ENCODE measurements at places on chromosomes 1 and 21.
A peak's percentile ranks its signal among the peaks of the same experiment; 100 is the strongest.

GRCh38 chr1:90593312-90593711 lies 123.8 kb downstream of the BARHL2 start:
- DNase-seq: no peak

GRCh38 chr1:156064615-156065014 lies 3.7 kb downstream of the RAB25 start:
- no peak for DNase-seq

GRCh38 chr1:97864615-97865014 lies 56.2 kb downstream of the DPYD start:
- no peak for DNase-seq

DNA sequence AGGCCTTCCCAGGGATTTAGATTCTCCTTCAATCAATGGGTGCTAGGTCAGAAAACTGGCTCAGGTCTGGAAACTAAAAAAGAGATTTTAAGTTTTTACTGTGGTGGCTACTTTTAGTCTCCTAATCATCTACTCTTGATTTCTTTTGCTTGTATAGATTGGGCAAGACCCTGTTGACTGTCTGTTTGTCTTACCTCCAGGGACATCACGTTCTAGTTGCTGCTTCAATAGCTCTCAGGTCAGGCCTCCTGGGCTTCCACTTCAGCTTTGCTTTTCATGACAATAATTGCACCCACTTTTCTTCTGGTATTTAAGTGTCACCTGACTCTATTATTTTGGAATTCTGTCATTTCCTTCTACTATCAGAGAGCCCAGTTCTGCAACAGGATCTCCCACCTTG lies 28.5 kb upstream of the CREG1 start:
- DNase-seq: no peak

- DNase-seq: no peak
These were observed 34.2 kb downstream of the TNFRSF8 start for GRCh38 chr1:12097321-12097720.

DNA sequence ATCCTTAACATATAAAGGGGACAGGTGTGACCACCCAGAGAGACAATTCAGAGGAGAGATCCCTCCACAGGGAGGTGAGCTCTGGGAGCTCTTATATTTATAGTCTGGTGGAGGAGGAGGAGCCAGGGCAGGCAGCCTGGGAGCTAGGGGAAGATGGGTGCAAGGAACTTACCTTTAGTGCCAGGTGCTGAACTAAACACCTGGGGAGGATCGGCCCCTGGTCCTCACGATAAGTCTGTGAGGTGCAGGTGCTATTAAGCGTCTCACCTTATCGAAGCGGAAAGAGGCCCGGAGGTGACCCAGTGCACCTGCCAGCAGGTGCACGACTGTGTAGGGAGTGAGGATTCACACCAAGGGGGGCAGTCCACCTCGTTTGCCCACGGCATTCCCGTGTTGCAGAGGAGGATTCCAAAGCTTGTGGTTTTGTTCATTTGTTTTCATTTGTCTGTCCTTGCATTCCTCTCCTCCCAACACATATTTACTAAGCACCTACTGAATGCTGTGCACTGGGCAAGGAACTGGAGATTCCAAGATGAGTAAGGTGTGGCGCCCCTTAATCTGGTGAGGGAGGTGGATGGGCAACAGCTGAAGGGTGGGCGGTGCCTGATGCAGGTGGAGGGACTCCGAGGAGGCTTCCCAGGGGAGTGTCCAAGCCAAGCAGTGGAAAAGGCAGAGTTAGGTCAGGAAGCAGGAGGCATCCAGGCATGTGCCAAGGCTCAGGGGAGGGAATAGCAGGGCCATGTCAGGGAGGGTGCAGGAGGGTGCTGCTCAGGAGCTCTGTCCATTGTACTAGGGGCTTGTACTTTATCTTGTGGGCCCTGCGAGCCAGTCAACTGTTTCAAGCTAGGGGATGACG lies 11.5 kb downstream of the ARHGEF10L start:
- DNase-seq: no peak

DNA sequence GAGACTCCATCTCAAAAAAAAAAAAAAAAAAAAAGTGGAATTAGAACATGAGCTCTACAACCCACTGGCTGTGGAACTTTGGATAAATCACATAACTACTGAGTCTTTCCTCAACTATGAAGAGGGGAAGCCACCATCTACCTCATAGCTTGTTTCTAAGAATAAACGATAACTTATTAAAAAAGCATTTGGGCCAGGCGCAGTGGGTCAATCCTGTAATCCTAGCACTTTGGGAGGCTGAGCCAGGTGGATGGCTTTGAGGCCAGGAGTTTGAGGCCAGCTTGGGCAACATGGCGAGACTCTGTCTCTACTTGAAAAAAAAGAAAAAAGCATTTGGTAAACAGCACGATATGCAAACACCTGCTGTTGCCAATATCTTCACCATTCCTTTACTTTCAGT lies 31.8 kb upstream of the MEF2D start:
- DNase-seq: no peak

- DNase-seq: no peak
These were observed 31.9 kb downstream of the SYDE2 start for GRCh38 chr1:85168884-85169283.

DNA sequence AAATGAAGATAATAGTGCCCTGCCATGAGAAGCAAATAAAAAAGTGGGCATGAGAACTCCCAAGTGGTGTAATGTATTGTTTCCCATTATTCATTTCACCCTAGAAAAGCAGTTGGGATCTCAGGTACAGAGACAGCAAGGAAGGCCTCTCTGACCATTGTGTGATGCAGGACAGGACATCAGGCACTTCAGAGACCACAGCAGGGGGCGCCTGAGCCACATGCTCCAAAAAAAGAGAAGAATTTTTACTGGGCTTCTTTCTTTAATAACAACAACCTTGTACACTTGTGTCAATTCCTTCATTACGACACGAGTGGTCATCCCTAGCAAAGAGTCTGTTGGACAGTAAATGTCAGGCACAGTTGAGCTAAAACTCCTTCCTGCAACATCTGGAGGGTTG lies 533.3 kb downstream of the OMA1 start:
- no peak for DNase-seq

DNA sequence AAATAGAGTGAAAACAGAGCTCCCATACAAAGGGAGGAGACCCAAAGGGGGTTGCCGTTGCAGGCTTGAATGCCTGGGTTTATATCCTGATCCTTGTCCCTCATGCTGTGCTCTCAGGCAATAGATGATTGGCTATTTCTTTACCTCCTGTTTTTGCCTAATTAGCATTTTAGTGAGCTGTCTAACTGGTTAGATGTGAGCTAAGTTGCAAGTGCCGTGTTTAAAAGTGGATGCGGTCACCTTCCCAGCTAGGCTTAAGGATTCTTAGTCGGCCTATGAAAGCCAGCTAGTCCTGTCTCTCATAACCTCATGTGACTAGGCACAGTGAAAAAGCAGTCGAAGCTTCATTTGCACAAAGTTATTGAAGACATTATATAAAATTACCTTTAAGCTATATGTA lies 356.7 kb upstream of the TMPRSS15 start:
- DNase-seq: no peak

- no peak for DNase-seq
These were observed 57.5 kb downstream of the GLIS1 start for GRCh38 chr1:53681351-53681976.

- DNase-seq: no peak
These were observed 135.6 kb downstream of the DUSP10 start for GRCh38 chr1:221606256-221606655.

DNA sequence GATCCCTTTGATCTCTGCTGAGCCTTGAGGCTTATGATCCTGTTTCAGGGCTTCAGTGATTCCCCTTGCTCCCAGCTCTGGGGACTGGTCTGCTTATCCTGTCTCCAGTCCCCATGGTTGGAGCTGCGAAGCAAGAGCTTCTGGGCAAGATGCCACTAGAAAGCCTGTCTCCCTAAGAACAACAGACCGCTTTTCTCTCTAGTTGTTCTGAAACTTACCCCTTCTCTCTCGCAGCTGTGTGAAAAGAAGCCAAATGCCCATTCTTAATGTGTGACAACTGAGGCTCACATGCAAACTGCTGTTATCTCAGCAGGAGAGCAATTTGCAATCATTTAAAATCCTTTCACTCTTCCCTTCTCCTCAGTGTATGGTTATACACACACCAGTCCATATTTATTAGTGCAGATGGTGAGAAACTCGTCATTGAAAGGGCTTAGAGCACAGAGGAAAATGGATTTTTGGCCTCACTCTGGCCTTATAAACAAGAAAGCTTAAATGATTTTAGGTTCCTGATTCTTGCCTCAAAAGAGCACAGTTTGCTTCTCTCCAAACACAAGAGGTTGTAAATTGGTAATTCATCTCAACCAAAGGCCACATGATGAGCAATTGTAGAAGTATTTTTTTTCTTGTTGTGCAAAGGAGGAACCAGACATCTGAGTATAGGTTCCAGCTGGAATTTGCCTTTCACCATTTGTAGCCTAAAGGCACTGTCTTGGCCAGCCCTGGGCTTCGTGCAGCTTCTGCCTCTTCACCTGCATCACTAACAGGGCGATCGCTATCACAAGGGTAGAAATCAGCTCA lies 179.2 kb upstream of the LMO4 start:
- DNase-seq: no peak

GRCh38 chr1:48082271-48082962 lies 85.2 kb upstream of the TRABD2B start:
- no peak for DNase-seq

DNA sequence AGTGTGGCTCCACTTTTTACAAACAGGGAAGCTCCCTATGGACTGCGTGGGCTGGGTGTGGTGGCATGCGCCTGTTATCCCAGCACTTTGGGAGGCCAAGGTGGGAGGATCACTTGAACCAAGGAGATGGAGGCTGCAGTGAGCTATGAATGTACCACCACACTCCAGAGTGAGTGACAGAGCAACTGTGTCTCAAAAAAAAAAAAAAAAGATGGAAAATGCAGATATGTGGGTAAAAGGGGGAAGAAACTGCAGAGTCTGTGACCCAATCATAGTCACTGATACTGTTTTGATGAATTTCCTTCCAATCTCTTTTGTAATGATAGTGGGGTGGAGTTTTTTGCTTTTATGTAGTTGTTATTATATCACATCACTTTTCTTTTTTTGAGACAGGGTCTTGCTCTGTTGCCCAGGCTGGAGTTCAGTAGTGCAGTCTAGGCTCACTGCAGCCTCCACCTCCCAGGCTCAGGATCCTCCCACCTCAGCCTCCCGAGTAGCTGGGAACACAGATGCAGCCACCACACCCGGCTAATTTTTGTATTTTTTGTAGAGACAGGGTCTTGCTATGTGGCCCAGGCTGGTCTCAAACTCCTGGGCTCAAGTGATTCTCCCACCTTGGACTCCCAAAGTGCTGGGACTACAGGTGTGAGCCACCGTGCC lies 8.7 kb upstream of the TRAPPC10 start:
- no peak for DNase-seq

DNA sequence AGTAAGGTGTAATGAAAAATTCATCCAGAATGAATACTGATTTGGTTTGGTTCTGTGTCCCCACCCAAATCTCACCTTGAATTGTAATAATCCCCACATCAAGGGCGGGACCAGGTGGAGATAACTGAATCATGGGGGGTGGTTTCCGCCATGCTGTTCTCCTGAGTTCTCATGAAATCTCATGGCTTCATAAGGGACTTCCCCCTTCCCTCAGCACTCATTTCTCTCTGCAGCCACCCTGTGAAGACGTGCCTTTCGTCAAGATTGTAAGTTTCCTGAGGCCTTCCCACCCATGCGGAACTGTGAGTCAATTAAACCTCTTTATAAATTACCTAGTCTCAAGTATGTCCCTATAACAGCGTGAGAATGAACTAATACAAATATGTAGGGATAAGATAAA lies 5.5 kb upstream of the SYNJ1 start:
- DNase-seq: no peak

GRCh38 chr1:178262120-178262500 lies 168.2 kb downstream of the RASAL2 start:
- no peak for DNase-seq

DNA sequence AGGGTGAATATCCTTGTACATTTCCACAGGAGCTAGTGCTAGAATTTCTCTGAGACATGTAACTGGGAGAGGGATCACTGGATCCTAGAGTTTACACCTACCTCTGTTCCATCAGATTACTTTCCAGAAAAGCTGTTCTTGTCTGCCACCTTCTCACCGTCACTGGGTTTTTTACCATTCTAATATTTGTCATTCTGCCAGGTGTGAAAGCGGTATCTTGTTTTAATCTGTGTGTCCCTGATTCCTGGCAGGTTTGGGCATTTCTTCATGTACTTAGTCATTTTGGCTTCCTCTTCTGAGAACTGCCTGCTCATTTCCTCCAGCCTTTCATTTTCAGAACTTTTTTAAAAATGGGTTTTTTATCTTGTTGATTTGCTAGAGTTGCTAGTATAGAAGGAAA lies 5.1 kb downstream of the PMF1 start:
- peak; percentile 57 for DNase-seq

DNA sequence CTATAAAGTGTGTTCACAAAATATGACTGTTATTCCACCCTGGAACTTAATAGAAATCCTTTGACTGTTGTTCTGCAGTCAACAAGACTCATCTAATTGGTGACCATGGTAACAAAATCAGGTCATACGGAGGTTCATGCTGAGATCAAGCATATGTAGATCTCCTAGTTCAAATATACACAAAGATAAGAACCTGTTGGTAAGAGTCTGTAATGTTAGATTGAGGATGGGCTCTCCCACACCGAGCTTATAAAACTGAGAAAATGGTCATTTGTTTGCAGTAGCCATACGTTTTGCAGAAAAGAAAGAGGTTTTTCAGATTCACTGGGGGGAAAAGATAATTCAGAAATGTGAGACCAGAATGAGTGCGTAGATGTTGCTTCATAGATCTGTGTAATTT lies 468.1 kb downstream of the RPS6KC1 start:
- no peak for DNase-seq

GRCh38 chr1:225554216-225554812 lies 98.6 kb downstream of the ENAH start:
- peak; percentile 28 for DNase-seq

DNA sequence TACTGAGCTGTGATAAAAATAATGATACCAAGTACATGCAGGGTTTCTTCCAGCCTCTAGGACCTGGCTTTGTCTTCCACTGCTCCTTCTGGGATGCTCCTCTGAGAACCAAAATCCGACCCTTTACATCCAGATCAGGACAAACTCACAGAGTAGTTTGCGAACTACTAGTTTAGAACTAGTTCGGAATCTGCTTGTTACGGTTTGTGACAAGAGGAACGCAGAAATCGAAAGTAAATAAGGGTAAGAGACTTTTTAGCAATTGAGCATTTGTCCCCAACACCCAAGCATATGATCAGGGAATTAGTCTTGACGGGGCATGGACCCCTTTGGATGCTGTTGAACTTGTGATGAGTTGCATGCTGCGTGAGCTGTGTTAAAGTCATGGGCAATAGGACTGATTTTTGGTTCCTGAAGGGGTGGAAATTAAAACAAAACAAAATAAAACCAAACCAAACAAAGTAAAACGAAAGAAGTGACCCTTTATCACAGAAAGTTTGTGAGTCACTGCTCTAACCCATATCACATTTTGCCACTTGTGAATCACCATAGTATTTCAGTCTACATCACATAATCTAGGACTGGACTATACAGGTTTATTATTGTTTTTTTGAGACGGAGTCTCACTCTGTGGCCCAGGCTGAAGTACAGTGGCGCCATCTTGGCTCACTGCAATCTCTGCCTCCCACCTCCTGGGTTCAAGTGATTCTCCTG lies 35.7 kb upstream of the ERRFI1 start:
- DNase-seq: no peak

- DNase-seq: no peak
These were observed 43.2 kb downstream of the HLCS start for GRCh38 chr21:36923270-36923669.

All from GM20000 (cell line).